Muscle of arm (tissue), 14 donors: ENCODE measurements at places on chromosomes 5 and 9. TPM values are rescaled to one million over a fixed set of nuclear protein-coding genes. Genes with fewer than 3 reads are reported as not detected.

GRCh38 chr9:138078846-138079245 lies 201.3 kb downstream of the CACNA1B start:
- no peak for DNase-seq

Gene BAAT
- not detected for polyA plus RNA-seq

- no peak for DNase-seq
Measured at GRCh38 chr5:34005211-34005610, 2.6 kb downstream of the AMACR start.

- no peak for DNase-seq
Measured at GRCh38 chr5:130102375-130102774, 198.1 kb downstream of the CHSY3 start.

DNA sequence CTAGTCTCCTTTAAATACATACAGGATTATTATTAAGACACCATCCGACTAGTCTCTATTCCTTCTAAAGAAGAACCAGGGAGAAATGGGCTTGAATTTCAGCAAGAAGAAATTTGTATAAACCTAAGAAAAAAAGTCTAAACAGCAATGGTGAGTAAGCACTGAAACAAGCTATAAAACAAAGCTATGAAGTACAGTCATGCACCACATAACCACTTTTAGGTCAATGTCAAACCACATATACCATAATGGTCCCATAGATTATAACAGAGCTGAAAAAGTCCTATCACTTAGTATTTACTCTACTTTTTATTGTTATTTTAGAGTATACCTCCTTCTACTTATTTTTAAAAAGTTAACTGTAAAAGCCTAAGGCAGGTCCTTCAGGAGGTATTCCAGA lies 102.0 kb upstream of the NFIB start:
- no peak for DNase-seq

DNA sequence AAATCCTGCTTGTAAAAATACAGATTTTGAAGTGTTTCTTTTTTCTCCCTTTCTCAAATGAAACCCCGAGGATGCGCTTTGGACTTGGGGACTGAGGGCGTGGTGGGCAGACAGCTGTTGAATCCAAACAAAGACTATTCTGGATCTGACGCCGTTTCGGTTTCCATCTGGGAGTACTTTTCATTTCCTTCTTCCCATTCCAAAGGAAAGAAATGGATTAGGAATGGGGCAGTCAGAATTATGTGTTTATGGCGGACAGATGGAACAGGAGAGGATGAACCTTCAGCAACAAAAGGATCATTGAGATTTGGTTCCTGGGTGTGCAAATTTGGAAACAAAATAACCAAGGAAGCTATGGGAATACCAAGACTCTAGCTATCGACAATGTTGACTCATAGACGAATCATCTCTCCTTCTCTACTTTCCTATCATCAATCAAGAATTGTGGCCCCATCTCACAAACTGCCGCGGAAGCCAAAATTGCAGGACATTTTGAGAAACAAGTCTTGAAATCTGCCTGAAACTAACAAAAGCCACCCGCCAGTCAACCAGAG lies 300.6 kb downstream of the PARP8 start:
- DNase-seq = no peak

Gene SV2C
- polyA plus RNA-seq = not detected

DNA sequence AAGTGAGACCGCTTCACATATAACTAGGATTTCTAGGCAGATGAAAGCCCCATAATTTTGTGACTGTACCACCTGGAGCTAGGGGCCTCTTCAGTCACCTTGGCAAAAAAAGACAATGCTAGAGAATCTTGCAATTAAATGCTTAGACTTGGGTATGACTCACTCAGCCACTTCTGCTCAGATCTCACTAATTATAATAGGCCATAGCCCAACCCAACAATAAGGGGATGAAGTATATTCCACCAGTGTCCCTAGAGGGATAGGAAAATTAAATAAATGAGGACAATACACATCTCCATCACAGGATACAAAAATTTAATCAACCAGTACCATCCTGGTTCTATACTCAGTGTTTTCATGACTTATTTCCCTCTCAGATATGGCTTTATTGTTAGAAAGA lies 1079.9 kb upstream of the C9orf72 start:
- no peak for DNase-seq

Gene PCDHGB7
- 7.7 TPM for polyA plus RNA-seq
